ENCODE measurements at places on chromosomes 12 and 14.

- no peak for DNase-seq
Observed at GRCh38 chr14:72443256-72443655, 450.6 kb downstream of the DPF3 start.

DNA sequence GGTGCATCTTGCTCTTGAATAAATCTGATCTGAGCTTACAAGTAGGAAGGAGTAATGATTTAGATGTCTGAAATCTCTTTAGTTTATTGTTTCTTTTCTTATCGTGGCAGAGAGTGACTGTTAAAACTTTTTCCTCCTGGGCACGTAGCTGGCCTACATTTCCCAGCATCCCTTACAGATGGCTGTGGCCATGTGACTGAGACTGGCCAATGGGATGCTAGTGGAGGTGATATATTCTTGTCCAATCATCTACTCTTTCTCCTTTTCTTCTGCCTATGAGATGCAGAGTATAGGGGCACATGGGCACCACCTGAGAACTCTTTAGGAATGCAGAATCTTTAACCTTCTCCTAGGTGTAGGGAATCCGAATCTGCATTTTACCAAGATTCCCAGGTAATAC lies 237.3 kb downstream of the RGS6 start:
- no peak for DNase-seq

DNA sequence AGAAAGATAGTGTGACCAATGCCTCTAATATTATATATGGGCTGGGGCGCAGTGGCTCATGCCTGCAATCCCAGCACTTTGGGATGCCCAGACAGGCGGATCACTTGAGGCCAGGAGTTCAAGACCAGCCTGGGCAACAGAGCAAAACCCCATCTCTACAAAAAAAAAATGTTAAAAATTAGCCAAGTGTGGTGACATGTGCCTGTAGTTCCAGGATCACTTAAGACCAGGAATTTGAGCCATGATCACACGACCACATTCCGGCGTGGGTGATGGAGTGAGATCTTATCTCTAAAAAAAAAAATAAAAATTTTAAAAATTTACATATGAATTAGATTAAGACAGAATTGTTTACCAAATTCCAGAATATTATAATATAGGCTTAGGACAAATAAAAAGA lies 12.0 kb downstream of the TM7SF3 start:
- no peak for DNase-seq

- DNase-seq = peak; percentile 42
Observed at GRCh38 chr12:107992870-107993451, 136.1 kb upstream of the WSCD2 start.

All from NCI-H510A treated with DMSO at 0.1 percent for 48 hours (cell line).